ENCODE measurements at places on chromosomes 7 and 10.

GRCh38 chr7:82057476-82057875 lies 287.6 kb upstream of the HGF start:
- no peak for DNase-seq

- no peak for DNase-seq
These were observed 14.2 kb upstream of the MKI67 start for GRCh38 chr10:128140425-128140824.

GRCh38 chr10:47400786-47401185 lies 16.7 kb upstream of the ZNF488 start:
- no peak for DNase-seq

- DNase-seq: no peak
These were observed 108.7 kb downstream of the DOCK4 start for GRCh38 chr7:112097524-112097923.

- DNase-seq: no peak
These were observed 717.6 kb downstream of the SORCS1 start for GRCh38 chr10:106446920-106447319.

- no peak for DNase-seq
These were observed 89.3 kb upstream of the CUX1 start for GRCh38 chr7:101728128-101728527.

DNA sequence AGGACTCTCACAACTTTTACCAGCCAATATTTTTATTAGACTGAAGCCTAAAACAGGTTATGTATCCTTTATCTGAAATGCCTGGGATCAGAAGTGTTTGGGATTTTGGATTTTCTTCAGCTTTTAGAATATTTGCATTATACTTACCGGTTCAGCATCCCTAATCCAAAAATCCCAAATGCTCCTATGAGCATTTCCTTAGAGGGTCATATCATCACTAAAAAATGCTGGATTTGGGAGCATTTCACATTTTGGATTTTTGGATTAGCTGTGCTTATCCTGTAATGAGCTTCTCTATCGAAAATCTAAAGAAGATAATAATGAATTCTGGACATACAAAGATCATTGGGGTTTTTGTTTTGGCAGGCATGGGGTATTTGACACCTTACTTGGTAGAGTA lies 53.0 kb downstream of the RALA start:
- no peak for DNase-seq

- peak; percentile 35 for DNase-seq
These were observed 17.8 kb upstream of the HKDC1 start for GRCh38 chr10:69202332-69202731.

- no peak for DNase-seq
These were observed 52.4 kb upstream of the PRKAR1B start for GRCh38 chr7:779480-779879.

DNA sequence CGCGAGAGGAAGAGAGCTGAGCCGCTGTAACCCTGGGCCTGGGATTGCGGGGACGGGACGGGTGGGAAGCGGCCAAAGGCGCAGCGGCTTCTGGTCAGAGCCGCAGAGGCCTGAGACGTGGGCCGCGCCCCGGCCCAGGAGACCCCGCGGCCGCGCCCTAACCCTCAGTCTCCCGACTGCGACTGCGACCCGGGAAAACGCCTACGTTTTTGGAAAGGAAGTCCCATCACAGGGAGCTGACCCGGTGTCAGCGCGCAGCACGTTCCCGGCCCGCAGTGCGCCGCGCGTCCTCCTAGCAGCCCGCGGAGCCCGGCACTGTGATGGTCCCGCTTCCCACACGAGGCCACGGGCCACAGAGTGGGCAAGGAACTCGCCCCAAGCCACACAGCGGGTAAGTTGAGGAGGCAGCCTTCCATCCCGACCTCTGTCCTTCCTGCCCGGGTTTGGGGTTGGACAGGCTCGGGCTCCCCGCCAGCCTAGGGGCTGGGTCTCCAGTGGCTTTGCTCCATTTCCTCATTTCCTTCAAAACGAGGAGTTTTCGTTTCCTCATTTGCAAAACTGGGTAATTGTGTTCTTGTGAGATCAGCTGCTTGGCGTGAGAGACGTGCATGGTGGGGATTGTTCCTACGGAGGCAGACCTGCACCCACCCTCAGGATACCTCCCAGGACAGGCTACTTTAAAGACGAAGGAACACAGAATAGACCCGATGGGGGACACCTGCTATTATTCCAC lies 1.2 kb downstream of the GPNMB start:
- DNase-seq: no peak

GRCh38 chr7:517774-518629 lies 1.6 kb downstream of the PDGFA start:
- DNase-seq: no peak

DNA sequence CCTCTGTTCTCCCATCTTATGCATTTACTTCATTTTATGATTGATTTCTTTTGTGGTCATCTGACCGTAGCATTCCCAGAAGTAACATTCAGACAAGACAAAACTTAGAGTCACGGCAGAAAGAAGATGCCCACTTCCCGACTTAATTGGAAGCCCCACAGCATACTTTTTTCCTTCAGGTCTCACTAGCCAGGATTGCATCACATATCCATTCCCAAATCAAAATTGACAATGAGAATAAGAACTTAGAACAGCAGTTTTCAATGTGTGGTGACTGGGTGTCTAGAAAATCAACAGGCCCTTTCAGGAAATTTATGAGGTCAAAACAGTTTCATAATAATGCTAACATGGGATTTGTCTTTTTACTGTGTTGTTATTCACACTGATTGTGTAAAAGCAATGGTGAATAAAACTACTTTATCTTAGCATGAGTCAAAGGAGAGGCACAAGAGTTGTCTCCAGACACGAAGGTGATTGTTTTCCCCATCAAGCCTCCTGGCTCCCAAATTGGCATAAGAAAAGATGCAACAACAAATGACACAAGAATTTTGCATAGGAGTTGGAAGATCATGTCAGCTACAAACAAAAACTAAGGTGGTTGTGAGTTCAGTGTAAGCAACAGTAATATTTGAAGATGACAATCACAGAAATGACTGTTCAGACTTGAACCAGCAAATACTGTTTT lies 493.9 kb downstream of the HTR7 start:
- DNase-seq: no peak

- peak; percentile 55 for DNase-seq
These were observed 21.0 kb upstream of the HPS1 start for GRCh38 chr10:98467506-98468318.
